ENCODE measurements at places on chromosomes 2 and 18.

DNA sequence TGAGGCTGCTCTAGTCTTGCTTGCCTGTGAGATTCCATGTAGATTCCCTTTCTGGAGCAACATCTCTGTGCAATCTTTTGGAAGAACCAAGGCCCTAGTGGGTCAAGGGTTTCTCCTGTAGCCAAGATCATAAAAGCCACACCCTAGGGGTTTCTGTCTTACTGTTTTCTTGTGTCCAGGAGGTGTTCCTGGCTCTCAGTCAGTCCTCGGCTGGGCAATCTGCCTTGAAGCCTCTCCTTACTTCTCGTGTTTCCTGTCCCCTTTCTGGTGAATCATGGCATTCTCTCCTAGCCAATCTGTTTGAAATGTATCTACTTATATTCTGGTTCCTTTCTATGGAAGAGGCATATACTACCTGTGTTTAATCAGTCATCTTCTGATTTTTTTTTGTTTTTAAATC lies 484.8 kb upstream of the UBE2E3 start:
- no peak for DNase-seq

GRCh38 chr2:129055824-129056223 lies 737.2 kb upstream of the HS6ST1 start:
- DNase-seq = no peak

DNA sequence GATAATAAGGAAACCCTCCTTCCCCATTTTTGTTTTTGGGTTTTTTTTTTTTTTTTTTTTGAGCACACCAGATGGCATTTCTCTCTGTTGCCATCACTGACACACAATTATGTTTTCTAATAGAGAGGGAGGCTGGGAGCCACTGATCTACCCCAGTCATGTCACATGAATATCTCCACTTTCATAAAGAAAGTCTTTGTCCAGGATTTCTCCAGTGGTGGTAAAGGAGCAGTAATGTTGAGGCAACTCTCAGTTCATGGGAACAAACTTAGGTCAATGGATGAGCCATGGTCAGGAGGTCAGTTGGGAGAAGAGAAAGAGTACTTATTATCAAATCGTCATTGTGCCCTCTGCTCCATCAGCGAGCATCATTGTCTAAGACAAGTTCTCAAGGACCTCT lies 603.7 kb downstream of the ARHGAP15 start:
- no peak for DNase-seq

DNA sequence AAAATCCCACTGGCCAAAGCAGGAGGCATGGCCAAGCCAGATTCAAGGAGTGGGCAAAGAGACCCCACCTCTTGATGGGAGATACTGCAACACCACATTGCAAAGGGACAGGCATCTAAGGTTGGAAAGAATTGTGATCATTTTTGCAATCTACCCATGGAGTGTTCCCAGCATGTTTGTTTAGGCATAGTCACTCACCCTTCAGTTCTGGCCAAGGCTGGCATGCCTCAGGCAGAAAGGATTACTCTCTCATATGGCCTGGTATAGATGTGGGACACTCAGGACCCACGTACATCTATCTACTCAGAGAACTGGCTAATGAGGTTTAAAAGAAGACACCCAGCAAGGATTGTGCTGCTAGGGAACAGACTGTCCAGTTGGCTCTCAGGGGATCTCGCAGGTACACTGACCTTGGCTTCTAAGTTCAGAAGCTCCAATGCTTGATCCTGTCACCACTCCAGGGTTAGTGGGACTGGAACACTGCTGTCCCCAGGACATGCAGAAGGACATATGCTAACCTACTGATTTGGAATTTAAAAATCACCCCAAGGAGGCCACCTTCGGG lies 183.7 kb downstream of the KLHL29 start:
- DNase-seq = no peak

GRCh38 chr2:222448748-222449181 lies 24.4 kb downstream of the SGPP2 start:
- no peak for DNase-seq

- no peak for DNase-seq
Observed at GRCh38 chr2:58065248-58065647, 18.6 kb downstream of the VRK2 start.
